ENCODE measurements at places on chromosomes 2 and 18. TPM values are rescaled to one million over a fixed set of nuclear protein-coding genes. Genes with fewer than 3 reads are reported as not detected.

PARD6G gene
- 35.2 TPM for total RNA-seq

PTPRM gene
- 6.5 TPM for total RNA-seq

SLC11A1 gene
- total RNA-seq, result 10.6 TPM

LCT gene
- total RNA-seq, result not detected

ITPRIPL1 gene
- 1.8 TPM for total RNA-seq

GAREM1 gene
- 32.5 TPM for total RNA-seq

DNA sequence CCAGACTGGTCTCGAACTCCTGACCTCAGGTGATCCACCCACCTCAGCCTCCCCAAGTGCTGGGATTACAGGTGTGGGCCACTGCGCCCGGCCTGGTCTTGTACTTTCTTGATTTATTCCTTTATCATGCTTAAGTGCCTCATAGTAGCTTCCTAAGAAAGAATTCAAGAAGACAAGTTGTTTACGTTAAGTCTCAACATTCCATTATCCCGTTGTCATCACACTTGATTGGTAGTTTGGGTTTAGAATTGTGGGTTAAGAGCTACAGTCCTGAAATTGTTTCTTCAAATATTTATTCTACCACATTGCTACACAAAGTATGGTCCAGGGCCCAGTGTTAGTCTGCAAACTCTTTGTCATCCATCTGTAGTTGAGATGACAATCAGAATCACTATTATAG lies 194.0 kb downstream of the VWC2L start:
- H3K27ac ChIP-seq, result no peak overlapping the region
- no peak overlapping the region for H3K4me3 ChIP-seq
- H3K27me3 ChIP-seq, result no peaks in the 10 kb centered on the region
- no peak for DNase-seq

- no peaks in the 10 kb centered on the region for H3K36me3 ChIP-seq
- peaks cover 57% of the 10 kb centered on the region for H3K4me1 ChIP-seq
- no peak overlapping the region for H3K27ac ChIP-seq
Measured at GRCh38 chr2:23549821-23550530, 165.0 kb downstream of the KLHL29 start.

DNA sequence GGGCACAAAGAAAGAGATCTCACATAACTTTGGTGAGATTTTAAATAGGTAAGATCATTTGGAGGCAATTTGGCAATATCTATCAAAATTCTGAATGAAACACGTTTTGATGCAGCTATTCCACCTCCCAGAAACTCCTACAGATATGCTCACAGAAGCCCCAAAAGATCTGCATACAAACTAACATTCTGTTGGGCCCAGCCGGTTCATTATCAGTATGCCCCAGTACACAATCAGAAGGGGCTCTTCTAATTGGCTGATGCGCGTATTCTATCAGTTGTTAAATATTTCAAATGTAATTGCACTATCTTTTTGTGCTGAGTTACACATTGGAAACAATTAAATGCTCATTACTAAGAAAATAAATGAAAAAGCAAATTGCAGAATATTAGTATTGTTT lies 7.1 kb upstream of the TGIF1 start:
- DNase-seq, result no peak
- H3K27ac ChIP-seq, result no peak overlapping the region
- H3K4me3 ChIP-seq, result no peak overlapping the region
- H3K36me3 ChIP-seq, result no peaks in the 10 kb centered on the region

DNA sequence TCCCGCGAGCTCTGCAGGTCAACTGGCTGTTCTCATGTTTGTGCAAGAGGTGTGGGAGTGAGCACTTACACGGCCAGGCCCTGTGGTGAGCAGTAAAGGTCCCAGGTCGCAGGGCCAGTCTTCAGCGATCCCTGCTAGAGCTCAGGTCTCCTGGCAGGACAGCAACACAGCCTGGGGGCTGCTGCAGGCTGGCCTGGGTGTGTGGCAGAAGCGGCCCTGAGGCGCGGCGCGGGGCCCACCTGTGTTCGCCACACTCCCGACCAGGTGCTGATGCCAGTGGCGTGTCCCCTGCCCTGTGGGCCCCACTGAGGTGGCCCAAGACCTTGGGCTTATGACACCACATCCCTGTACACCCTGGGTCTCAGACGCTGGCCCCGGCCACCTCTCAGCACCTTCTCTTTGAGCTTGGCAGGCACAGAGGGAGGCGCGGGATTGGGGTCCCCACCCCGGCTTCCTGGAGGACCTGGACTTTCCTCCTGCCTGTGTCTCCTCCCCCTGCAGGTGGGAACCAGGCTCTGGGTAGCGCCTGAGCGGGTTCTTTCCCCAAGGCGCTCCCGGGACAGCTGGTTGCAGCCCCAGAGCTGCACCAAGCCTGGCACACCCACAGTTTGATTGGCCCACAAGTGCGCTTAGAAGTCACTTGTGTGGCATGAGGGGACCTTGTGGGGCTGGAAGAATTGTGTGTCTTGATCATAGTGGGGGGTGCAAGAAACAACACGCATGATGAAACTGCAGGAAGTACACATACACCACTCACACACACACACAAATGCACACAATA lies 59.2 kb downstream of the TWIST2 start:
- H3K4me3 ChIP-seq, result no peak overlapping the region
- H3K27me3 ChIP-seq, result no peaks in the 10 kb centered on the region
- no peak for DNase-seq

DNA sequence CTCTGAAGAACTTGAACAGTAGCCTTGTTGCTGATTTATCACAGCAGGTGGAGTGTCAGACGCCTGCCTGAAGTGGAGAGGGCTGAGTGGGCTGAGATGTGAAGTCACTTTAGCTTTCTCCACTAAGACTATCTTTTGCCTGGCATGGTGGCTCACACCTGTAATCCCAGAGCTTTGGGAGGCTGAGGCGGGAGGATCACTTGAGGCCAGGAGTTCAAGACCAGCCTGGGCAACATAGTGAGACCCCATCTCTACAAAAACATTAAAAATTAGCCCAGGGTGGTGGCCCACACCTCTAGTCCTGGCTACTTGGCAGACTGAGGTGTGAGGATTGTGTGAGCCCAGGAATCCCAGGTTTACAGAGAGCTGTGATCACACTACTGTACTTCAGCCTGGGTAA lies 60.6 kb upstream of the TTC39C start:
- no peaks in the 10 kb centered on the region for H3K27me3 ChIP-seq
- DNase-seq, result no peak
- H3K4me1 ChIP-seq, result peaks cover 13% of the 10 kb centered on the region
- H3K4me3 ChIP-seq, result no peak overlapping the region

GRCh38 chr18:40566510-40566844 lies 1388.6 kb upstream of the PIK3C3 start:
- no peaks in the 10 kb centered on the region for H3K27me3 ChIP-seq
- no peaks in the 10 kb centered on the region for H3K4me1 ChIP-seq

GRCh38 chr2:217016796-217017419 lies 157.0 kb upstream of the TNP1 start:
- peak overlapping the region; percentile 7 for H3K27ac ChIP-seq
- no peak overlapping the region for H3K4me3 ChIP-seq
- H3K4me1 ChIP-seq, result no peaks in the 10 kb centered on the region

DNA sequence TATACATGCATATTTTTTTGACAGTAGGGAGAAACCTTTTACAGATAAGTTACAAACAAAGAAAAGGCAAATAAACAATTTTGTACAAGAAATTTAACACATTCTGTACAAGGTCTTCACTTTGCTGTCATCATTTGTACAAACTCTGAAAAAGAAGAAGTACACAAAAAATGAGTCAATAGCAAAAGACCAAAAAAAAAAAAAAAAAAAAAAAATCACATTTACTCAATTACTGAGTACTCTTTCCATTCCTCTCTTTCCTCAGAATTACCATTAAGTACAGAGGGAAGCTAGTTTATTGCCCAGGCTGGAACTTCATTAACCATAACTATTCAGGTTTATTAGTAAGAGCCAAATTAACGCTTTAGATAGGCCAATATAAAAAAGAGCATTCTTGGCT lies 5.6 kb upstream of the STPG4 start:
- H3K27ac ChIP-seq, result no peak overlapping the region
- no peaks in the 10 kb centered on the region for H3K4me1 ChIP-seq
- no peak overlapping the region for H3K4me3 ChIP-seq
- H3K36me3 ChIP-seq, result peaks cover 5% of the 10 kb centered on the region
- DNase-seq, result no peak

- H3K27ac ChIP-seq, result no peak overlapping the region
- no peaks in the 10 kb centered on the region for H3K36me3 ChIP-seq
- no peak for DNase-seq
Measured at GRCh38 chr2:157329524-157329923, 3.9 kb upstream of the ERMN start.

GRCh38 chr2:110874453-110875383 lies 142.3 kb downstream of the ACOXL start:
- H3K27ac ChIP-seq, result no peak overlapping the region
- no peaks in the 10 kb centered on the region for H3K4me1 ChIP-seq
- no peak for DNase-seq

DNA sequence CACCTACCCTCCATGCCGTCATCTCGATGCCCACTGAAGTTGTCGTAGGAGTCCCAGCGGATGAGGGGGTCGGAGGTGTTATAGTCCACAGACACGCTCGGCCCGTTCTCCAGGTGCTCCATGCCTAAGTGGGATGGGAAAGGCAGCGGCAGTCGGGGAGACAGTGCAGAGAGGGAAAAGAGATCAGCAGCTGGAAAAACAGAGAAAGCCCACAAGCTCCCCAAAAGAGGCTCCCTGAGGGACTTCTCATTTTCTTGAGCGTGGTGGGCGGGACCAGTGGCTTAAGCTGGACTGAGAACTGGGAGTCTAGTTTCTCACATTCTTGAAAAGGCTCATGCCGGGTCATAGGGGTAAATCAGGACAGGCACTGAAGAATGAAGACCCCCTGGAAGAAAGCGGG lies 121.9 kb downstream of the TNS1 start:
- H3K4me1 ChIP-seq, result no peaks in the 10 kb centered on the region
- peaks cover 35% of the 10 kb centered on the region for H3K36me3 ChIP-seq
- no peaks in the 10 kb centered on the region for H3K27me3 ChIP-seq

DNA sequence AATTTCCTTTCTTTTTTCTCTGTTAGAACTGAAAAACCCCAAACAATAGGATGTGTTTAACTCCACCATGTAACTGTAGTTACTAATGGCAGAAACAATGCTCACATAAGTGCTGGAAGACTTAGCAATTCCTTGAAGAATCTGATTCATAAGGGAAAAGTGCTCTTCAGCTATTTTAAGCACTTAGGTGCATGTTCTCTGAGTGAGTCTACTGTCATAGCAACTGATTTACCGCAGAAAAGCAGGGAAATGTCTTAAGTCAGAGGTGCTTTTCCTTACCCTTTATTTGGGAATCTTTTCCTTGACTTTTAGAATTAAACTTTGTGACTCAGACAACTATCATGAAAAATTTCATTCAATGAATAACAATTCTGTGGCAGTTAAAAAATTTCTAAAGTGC lies 65.4 kb upstream of the NABP1 start:
- H3K27me3 ChIP-seq, result no peaks in the 10 kb centered on the region
- no peaks in the 10 kb centered on the region for H3K36me3 ChIP-seq
- H3K4me1 ChIP-seq, result no peaks in the 10 kb centered on the region

All from esophagus squamous epithelium (tissue), 5 donors.